ENCODE measurements at places on chromosomes 1 and 21.

- peak; percentile 67 for DNase-seq
Observed at GRCh38 chr1:1290238-1290731, 10.0 kb downstream of the SCNN1D start.

DNA sequence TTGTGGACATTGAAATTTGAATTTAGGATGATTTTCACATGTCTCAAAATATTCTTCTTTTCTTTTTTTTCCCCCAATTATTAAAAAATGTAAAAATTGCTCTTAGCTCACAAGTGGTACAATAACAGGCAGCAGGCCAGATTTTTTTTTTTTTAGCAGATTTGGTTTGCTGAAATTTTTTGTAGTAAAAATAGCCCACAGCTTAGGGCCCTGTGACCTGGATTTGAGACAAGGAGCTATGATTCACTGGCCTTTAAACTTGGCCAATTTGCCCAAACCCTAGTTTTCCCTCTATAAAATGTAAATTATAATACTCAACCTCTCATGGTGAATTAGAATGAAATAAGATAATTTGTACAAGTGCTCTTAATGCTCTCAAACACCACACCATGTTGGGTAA, 253.8 kb downstream of the DYRK1A start:
- no peak for DNase-seq

- peak; percentile 66 for DNase-seq
Observed at GRCh38 chr1:152048416-152049009, 11.7 kb upstream of the S100A11 start.

- no peak for DNase-seq
Observed at GRCh38 chr1:242043165-242043564, 44.3 kb upstream of the MAP1LC3C start.

DNA sequence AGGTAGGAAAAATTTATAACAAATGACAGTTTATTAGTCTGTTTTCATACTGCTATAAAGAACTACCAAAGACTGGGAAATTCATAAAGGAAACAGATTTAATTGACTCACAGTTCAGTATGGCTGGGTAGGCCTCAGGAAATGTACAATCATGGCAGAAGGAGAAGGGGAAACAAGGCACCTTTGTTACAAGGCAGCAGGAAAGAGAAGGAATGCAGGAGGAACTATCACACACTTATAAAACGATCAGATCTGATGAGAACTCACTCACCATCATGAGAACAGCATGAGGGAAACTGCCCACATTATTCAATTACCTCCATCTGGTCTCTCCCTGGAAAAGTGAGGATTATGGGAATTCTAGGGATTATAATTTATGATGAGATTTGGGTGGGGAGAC, 61.3 kb downstream of the ASB17 start:
- DNase-seq: no peak

DNA sequence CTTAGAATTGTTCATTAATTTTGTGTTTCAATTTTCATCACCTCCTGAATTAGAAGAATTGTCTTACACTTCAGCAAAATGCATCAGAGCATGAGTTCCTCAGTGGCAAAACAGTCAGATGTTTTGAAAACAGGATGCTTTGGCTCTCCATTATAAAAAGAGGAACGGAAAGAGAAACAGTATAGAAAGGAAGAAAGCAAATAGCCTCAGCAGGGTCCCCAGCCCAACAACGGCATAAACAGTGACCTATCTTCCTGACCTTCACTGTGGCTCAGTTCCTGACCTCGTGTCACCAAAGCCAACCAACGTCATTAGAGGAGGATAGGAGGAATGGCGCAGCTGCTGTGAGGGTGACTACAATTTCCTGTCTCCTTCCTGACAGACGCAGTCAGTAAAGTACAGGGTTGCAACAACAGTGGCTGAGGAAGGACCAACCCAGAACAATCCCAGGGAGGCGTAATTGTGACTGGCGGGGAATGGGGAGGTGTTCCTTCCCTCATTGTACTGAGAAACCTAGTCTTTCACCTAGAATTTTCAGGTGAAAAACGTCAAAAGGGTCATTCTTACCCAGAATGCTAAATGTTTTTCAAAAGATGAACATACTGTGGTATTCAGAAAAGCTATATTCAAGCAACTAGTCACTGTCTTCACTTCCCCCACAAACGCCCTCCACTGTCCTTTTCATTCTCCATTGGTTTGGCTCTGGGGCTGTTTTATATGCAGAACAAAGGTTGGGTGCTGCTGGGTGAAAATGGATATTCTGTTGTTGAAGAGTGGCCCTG, 197.9 kb upstream of the SGIP1 start:
- DNase-seq: peak; percentile 62

DNA sequence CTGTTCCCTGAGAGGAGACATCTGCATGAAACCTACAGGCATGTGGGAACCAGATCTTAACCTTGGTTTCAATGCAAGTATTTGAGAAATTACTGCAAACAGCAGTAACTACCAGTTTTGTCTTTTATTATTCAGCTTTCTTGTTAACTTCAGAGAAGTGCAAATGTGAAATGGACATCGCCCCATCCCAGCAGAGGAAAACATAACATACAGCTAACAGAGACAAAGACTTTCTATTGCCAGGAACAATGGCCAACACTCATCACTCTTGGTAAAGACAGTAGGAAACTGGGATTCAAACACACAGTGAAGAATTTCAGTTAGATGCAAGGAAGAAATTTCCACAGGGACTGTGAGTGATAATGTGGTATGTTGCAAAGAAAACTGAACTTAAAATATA, 115.1 kb downstream of the SLC30A10 start:
- DNase-seq: no peak

- DNase-seq: no peak
Observed at GRCh38 chr1:94898491-94899385, 28.2 kb downstream of the CNN3 start.

GRCh38 chr1:243944429-243945160, 94.6 kb upstream of the AKT3 start:
- DNase-seq: no peak

DNA sequence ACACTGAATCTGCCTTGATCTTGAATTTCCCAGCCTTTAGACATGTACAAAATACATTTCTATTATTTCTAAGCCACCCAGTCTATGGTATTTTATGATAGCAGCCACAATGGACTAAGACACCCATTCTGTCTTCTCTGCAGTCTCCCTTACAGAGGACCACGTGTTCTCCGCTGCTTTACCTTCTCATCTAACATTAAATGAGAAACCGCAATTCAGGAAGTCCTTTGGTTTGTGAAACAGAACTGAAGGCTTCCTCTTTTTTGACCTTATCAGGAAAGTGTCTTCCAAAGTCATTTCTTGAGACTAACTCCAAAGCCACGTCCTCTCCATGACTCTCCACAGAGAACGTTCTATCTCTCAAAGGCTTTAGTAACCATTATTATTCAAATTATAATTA, 560.1 kb downstream of the OMA1 start:
- DNase-seq: no peak

GRCh38 chr1:6753320-6754140, 31.7 kb upstream of the CAMTA1 start:
- DNase-seq: no peak

GRCh38 chr1:234838182-234838581, 228.2 kb upstream of the IRF2BP2 start:
- DNase-seq: no peak

GRCh38 chr1:116940814-116941599, 31.3 kb downstream of the PTGFRN start:
- no peak for DNase-seq

- DNase-seq: no peak
Observed at GRCh38 chr1:6984986-6985385, 199.7 kb downstream of the CAMTA1 start.

- no peak for DNase-seq
Observed at GRCh38 chr1:96362623-96363022, 359.0 kb upstream of the PTBP2 start.

- no peak for DNase-seq
Observed at GRCh38 chr1:247360991-247361731, 29.5 kb upstream of the ZNF496 start.

DNA sequence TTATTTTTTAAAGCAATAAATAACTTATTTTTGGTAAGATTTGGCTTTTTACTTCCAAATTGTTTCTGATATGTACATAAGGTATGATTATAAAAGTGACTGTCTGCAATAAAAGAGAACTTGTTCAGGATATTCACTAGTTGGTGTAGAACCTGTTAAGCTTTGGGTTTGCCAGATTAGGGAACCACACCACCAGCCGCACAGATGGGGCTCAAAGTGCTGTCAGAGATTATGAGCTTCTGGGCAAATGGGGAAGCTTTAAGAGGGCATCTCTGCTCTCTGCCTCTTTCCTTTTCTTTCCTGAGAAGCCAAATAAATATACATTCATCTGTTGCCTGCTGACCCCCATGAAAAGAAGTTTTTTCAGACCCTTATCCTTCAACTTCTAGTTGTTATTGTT, 25.4 kb downstream of the IVNS1ABP start:
- no peak for DNase-seq

DNA sequence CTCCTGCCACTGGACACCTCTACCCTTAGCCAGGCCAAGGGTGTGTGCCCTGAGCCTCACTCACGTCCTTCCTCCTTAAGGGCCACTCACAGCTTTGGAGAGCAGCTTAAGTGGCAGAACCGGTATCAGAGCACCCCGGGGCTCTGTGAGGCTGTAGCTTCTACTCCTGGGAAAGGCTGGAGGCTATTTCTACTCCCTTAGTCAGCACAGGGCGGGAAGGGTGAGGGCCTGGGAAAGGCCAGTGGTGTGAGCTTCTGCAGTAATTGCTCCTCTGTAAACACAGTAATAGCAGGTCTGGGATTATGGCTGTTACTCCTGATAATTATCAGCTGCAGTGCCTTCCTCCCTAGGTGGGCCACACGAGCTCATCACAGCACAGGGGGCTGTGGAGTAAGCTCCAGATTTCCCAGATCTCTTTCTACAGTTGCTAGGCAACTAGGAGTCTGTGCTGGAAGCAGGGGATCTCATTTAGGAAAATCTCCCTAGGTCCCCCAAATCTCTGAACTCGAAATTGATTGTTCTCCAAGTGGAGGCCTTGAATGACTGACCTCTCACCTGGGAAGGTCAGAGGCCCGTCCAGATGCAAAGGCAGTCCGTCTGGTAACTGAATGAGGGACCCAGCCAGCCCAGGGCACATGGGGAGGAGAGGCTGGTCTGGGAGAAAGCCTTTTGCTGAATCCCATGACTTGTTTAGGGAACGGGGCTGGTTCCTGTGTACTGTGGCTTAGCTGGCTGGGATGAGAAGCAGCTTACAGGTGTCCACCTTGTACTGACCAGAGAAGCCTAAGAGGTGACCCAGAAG, 29.3 kb downstream of the IER5 start:
- no peak for DNase-seq

DNA sequence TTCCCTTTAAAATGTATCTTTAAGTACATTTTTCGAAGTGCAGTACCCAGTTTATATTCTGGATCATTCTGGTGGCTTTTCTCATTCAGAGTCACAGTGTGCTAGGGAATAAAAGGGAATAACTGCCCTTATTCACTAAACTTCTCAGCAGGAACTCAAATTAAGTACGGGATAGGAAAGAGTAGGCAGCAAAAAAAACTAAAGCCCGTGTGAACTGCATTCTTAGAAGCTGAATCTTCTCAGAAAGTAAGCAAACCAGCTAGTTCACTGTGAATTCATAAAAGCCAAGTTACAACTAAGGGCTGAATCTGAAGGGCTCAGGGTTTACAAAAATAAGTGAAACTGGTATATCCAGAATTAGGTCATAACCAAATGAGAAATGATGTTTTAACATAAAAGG, 22.0 kb downstream of the PRPF38A start:
- no peak for DNase-seq

GRCh38 chr1:47161298-47162040, 24.2 kb downstream of the CYP4A22 start:
- no peak for DNase-seq

GRCh38 chr1:228974273-228974672, 239.0 kb downstream of the RHOU start:
- DNase-seq: no peak

DNA sequence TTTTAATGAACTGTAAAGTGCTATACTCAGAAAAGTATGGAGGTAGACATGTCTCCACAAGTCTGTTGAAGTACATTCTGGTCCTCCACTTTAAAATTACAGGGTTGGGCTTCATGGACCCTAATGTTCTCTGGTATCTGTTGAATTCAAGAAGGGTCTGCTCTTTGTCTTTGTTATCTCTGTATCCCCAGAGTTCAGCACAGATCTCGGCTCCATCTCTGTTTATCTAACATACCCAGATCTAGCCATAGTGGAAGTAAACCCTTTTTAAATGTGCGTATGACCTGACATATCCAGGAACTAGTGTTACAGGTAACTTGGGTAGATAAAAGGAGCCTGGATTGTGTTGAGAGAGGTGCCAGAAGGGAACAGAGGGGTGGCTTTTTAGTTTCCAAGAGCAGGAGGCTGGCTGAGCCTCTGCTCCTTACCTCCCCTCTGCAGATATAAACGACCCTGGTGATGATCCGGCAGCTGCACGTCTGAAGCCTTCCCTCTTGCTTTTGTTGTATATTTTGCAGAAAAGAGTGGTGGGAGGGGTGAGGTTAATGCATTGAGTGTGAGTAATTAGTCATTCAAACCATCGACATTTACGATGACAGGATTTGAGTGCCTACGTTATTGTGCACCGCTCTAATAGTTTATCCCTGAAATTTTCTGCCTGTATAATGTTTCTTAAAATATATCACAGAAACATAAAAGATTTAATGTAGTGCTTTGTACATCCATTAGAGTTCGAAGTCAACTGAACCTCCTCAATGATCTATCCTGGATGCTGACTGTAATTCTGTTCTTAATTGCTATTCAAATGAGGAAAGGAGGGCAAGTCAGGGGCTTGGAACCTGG, 30.8 kb downstream of the ELAVL4 start:
- no peak for DNase-seq

- no peak for DNase-seq
Observed at GRCh38 chr1:9326596-9326995, 33.9 kb downstream of the SPSB1 start.

GRCh38 chr1:211885747-211886522, 55.4 kb upstream of the LPGAT1 start:
- no peak for DNase-seq

GRCh38 chr1:183937611-183938010, 99.9 kb downstream of the COLGALT2 start:
- no peak for DNase-seq

DNA sequence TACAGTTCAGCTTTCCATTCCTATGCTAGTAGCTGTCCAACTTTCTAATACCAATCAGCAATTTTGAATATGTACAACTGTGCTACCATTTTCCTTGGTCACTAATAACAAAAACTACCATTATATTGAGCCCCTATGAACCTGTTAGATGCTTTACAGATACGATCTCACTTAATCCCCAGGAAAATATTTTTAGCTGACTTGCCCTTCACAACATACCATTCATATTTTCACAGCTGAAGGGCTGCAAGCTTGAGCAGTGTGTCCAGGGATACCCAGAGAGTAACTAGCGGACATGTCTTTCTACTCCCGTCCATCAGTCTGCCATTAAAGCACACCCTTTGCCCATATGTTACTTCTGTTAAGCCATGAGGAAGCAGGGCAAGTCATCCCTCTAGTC, 140.5 kb downstream of the SPATA46 start:
- DNase-seq: no peak

- DNase-seq: no peak
Observed at GRCh38 chr1:10287023-10287645, 76.8 kb downstream of the KIF1B start.

- DNase-seq: no peak
Observed at GRCh38 chr1:236159704-236160539, 17.6 kb downstream of the GPR137B start.

- no peak for DNase-seq
Observed at GRCh38 chr1:222912730-222913129, 97.9 kb downstream of the DISP1 start.

- peak; percentile 29 for DNase-seq
Observed at GRCh38 chr1:58768971-58769808, 14.7 kb downstream of the JUN start.
